T47D (cell line): ENCODE measurements at places on chromosomes 13 and 19.

GRCh38 chr19:16106121-16106520 is 5.6 kb upstream of the RAB8A start:
- DNase-seq: no peak

DNA sequence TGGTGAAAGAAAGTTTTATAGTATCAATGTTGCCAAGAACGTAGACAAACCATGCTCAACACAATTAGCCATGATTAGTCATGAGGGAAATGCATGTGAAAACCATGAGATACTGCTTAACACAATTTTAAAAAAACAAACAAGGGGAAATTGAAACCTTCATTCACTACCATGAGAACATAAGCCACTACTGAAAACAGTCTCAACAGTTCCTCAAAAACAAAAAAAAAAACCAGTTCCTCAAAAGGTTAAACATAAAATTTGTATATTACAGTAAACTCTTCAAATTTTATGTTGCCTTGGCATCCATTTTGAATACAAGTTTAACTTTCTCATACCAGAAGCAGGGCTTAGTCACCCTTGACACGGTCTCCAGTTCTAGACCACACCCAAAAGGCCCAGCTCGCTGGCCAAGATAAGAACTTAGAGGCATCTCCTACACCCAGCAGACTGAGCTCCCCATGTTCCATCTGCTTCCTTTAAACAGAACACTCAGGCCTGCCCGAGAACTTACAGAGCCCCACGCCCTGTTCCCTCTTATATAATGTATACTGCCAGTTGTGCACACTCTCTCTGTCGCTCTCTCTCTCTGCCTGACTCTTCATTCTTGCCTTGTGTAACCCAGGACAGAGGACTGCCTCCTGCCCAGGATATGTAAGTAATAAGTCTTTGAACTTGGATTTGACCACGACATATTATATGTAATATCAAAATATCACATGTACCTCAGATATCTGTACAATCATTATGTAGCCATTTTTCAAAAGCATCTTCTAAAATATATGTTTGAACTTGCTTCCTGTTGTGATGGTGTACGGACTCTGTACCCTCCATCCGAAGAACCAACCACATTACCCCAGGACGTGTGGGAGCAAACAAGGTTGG is 67.4 kb downstream of the STK24 start:
- DNase-seq: no peak

DNA sequence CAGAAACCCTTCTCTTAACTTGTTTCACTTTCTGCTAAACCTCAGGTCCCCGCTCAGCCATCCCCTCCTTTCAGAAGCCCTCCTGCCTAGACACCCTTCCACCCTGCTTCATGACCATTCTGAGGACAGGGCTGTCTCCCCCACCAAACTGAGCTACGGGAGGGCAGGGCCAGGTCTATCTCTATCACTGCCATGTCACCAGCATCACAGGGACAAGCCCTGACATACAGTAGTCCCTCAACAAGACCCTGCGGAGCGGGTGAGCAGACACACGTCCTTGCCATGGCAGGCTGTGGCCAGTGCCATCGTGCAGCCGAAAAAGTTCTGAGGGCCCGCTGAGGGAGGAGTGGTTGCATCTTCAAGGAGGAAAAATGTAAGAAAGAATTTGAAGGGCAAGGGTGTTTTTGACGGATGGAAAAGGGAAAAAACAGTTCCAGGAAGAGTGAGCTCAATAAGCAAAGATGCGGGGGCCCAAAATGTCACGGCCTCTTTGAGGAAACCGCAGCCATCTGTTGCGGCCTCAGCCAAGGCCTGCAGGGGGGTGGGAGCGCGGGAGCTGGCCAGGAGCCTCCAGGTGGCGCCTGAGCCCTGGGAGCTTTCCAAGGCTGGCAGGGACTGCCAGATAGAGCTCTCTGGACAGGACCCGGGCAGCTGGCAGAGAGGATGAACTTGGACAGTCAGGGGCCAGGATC is 8.1 kb downstream of the PTGIR start:
- DNase-seq: peak; percentile 70

DNA sequence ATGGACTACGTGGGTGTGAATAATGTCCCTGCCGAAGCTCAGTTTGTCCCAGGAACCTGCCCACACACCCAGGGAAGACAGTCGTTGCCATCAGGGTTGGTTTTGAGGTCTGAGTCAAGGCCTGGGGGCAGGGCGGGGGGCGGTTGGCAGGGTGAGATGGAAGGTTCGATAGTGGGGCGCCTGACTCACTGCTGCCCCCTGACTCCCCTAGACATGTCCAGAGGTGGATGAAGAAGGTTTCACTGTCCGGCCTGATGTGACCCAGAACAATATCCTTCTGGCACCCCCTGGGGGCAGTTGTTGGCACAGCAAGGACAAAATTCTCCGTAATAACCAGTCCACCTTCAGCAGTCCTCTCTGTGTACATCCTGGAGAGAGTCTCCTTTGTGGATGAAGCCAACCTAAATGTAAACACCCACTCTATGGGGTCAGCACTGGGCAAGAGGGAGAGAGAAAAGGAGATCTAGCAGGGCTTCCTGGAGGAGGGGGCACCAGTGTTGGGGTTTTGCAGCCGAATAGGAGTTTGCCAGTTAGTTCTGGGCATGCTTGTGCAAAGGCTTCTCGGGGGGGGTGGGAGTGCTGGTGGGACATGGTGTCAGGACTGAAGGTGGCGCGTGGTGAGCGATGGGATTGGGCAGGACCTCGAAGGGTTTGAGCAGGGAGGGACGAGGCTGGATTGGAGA is 19.6 kb upstream of the B3GNT3 start:
- peak; percentile 57 for DNase-seq

GRCh38 chr19:30403203-30403985 is 31.2 kb downstream of the ZNF536 start:
- DNase-seq: no peak

GRCh38 chr19:30074096-30074495 is 132.1 kb downstream of the URI1 start:
- no peak for DNase-seq

DNA sequence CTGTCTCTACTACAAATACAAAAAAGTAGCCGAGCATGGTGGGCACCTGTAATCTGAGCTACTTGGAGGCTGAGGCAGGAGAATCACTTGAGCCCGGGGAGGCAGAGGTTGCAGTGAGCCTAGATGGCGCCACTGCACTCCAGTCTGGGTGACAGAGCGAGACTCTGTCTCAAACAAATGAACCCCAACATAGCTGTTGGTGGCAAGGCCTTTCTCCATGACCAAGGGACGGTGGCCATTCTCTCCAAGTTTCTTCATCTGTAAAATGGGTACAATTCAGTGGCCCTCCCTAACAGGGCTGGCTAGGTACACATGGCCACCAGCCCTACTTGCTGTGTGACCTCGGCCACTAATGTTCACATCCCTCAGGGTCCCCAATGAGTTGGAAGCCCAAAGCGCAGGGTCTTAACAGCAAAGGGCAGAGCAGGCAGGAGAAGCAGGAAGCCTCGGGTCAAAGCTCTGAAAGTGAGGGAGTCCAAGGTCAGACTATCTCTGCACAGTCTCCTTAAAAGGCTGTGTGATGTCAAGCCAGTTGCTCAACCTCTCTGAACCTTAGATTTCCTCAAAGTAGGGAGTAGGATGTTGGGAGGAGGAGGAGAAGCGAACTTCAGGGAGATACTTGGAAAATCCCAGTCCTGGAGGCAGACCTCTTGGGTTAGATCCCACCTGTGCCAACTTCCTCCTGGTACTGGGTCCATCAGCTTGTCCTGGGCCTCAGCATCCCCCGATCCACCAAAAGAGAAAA is 2.7 kb downstream of the JUND start:
- DNase-seq: no peak

DNA sequence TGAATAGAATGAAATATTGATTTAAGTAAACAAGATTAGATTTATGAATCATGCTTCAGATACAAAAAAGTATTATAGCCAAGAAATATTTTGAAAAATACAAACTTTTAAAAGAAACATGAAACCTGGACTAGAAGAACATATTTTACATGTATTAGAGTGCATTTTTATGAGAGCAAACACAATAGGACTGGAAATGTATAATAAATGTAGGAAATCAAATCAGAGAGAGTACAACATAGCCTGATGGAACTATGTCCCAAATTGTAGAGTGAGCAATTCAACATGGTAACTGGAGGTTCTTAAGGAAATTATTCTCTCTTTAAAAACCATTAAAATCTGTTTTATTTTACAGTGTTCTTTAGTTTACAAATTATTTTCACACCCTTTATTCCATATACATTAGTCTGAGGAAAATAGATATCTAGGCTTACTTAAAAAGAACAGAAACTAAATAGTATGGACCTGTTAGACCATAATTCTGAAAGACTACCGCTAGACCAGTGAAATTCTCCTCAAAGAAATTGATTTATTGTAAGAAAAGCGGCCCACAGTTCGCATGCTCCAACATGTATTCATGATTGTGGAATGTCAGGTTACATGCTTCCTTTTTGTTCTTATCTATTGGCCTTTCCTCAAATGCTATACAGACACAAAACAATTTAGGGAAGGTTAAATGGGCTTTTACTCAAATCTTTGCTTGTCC is 1526.5 kb upstream of the SLC10A2 start:
- DNase-seq: no peak
